ENCODE measurements at places on chromosomes 4 and X. TPM values are rescaled to one million over a fixed set of nuclear protein-coding genes. Genes with fewer than 3 reads are reported as not detected.
A peak's percentile ranks its signal among the peaks of the same experiment; 100 is the strongest.

DNA sequence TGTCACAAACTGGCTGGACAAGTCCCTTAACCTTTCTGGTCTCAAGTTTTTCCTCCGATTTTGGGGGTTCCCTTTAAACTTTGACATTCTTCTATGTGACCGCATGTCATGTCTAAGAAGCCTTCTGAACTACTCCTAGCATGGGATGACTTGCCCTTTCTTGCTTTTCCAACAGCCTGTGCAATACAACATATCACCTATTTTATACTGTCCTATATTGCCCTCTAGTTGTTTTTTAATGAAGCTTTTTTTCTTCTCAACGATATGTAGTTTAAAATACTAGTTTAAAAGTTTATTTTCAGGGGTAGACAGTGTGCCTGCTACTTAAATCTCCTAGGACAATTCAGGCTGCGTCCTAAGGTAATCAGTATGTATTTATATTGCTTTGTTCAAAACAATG is 1.0 kb upstream of the IGBP1 start:
- no peak for DNase-seq

DNA sequence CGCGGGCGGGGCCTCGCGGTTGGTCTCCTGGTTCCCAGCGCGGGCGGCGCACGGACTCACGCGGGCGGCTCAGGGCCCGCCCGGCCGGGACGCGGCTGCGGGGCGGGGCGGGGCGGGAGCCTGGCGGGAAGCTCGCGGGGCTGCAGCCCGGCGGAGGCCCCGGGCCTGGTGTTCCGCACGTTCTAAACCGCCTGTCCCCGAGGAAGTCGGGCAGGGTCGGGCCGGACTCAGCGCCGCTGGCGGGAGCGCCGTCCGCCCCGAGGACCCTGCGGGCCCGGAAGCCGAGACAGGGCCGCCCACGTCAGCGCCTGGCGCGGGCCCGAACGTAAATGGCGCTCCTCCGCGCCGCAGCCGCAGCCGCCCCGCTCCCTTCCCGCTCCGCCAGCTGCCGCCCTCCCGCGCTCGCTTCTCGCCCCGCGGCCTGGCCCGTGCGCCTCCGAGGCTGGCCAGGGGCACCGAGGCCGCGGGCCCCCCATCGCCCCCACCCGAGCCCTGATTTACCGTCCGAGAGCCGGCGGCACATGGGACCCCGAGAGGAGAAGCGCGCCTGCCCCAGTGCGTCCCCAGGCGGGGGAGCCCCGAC is 309 bp upstream of the CTBP1 start:
- DNase-seq, result peak; percentile 83

DNA sequence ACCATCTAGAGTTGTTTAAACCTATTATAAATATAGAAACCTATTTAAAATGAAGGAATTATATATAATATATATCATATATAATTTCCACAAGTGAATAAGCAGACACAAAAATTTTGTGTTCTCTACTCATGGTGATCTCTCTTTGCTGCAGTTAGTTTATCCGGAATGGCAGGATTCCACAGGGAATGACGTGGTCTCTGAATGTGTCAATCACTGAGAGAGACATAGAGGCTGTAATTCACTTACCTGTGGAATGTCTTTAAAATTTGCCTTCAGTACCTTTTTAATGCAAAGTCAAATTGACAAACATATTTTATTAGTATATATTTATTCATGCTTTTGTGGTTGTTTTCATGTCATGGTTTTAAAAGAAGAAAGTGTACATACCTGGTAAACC is 669.3 kb downstream of the NLGN4X start:
- DNase-seq, result no peak

- no peak for DNase-seq
These were observed 257.1 kb upstream of the ACTRT1 start for GRCh38 chrX:128309311-128309710.

The CXCL5 gene
- 0.19 TPM for polyA plus RNA-seq

DNA sequence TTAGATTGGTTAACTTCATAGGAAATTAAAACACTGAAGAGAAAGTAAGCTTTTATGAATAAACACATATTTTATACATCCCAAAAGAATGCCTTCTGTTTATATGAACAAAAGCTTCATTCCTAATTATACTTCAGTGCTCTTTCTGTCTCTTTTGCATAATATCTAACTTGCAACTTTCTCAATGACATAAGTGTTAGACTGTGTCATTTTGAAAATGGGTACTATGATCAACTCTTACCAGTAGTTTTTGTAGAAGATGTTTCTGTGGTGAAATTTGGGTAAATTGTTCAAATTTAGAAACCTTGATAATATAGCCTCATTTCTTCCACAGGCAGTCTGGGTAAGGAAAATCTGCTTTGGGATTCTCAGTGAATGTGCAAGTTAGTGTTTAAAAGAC is 991.4 kb downstream of the CCSER1 start:
- no peak for DNase-seq

DNA sequence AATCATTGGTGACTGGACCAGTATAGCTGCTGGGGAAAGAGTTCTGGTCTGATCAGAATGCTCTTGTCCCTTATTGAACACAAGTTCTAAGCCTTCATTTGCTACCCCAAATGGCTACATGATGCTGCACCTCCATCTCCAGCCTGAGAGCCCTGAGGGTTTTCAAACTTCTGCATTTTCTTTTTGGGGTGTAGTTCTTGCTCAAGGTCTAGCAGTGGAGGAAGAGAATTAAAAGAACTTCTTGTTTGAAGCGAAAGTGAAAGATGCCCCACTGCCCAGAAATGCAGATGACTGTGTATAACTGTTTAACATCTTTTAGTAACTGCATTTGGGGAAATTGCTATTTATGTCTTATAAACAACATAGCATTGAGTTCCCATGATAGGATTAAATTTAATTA is 38.5 kb downstream of the LAMTOR3 start:
- no peak for DNase-seq

The ZNF141 gene
- polyA plus RNA-seq, result 31.2 TPM

DNA sequence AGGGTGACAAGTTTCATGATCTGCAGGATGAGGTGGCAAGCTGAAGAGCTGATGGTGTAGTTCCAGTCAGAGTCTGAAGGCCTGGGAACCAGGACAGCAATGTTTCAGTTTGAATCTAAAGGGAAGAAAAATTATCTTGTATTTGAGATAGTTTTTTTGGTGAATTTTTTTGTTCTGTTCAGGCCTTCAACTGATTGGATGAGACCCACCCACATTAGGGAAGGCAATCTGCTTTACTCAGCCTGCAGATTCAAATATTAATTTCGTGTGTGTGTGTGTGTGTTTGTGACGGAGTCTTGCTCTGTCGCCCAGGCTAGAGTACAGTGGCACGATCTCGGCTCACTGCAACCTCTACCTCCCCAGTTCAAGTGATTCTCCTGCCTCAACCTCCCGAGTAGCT is 22.1 kb upstream of the SMIM14 start:
- no peak for DNase-seq

- no peak for DNase-seq
These were observed 76.5 kb upstream of the CITED1 start for GRCh38 chrX:72382202-72382595.

DNA sequence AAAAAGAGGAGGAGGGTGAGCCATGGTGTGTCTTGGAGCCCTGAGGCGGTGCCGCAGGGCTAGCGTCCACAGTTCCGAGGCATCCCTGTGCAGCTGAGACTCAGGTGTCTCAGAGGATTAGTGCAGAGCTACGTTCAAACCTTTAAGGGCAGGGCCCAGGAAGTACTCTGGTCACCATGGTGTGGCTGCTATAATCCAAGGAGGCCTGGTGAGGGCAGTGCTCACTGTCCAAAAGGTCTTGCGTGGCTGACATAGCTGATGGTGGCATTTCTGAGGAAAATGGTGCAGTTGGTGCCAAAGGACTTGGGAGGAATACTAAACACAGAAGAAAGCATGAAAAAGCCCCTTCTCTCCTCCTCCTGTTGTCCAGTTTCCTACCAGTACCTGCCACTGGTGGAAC is 146.9 kb downstream of the DCHS2 start:
- DNase-seq, result no peak

DNA sequence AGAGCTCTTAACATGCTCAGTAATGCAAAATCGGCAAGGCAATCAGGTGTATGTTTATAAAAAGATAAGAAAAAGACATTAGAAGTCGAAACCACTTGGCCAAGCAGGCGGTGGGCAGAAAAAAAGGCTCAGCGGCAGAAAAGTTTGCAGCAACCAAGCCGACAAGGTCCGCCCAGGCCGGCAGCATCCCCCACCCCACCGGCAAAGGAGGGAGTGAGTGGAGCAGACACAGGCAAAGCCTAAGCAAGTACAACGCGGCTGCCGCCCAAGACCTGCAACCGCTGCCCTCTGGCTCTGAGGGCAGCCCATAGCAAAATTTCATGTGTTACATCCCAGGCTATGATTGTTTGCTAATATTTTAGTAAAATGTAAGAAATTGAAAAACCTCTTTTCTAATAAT is 125.4 kb upstream of the ZCCHC13 start:
- no peak for DNase-seq

- DNase-seq, result no peak
These were observed 10.4 kb upstream of the DRD5 start for GRCh38 chr4:9771034-9771433.

DNA sequence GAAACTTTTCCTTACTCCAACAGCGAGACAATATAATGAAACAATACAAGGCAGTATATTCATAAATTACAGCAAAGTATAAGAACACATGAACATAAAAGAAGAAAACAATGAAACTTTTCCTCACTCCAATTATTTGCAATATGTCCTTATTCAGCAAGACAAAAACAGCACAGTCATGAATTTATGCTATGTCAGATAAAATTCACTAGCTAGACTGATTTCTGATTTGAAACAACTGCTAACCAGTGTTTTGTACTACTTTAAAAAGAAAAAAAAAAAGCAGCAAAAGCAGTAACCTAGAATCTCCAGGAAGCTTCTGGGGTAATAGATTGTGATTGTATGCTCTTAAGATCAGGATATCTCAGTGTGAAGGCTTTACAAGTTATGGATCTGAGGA is 45.2 kb upstream of the UNC5C start:
- DNase-seq, result no peak

All from right renal pelvis (tissue), 4 donors.